SIG-M5 (cell line): ENCODE measurements at places on chromosomes 1 and 21.

DNA sequence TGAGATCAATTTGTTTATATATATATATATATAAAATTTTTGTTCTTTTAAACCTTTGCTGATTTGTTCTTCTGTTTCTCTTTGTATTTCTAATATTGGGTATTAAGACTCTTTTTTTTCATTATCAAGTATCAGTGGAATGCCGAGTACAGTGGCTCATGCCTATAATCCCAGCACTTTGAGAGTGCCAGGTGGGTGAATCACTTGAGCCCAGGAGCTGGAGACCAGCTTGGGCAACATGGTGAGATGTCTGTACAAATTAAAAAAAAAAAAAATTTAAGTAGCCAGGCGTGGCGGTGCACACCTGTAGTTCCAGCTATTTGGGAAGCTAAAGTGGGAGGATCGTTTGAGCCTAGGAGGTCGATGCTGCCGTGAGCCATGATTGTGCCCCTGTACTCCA, 67.1 kb downstream of the MAST2 start:
- DNase-seq = no peak

- DNase-seq = no peak
Measured at GRCh38 chr1:113166473-113166872, 93.5 kb downstream of the LRIG2 start.

DNA sequence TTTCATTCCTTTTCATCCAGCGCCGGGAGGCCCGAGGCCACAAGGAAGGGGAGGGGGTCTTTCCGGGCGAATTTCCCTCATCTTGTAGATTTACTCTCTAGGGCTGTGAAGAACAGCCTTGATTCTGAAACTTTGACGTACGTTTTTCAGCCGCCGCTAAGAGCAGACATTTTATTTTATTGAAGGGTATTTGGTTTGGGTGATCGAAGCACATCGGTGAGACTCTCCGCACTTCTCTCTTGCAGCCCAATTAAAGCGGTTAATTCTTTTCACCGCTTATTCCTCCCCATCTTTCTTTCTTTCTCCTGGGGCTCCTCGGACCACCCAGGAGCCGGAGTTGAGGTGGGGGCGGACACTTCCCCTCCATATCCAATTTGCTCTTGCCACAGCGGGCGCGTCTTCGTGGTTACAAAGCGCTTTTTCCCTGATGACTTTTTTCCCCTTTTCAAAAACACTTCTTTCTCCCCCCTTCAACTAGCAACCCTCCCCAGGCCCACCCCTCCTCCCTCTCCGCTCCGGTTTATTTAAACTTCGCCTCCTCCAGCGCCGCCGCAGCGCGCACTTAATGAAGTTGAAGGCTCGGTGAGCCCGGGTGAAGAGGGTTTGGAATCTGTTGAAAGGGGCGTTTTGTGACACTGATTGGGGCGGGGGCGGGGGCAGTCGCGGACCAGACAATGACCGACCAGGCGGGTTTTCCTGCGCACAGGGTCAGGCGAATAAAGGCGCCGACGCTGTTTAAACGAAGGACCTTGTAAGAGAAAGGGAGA, 5.9 kb downstream of the FOXD2 start:
- no peak for DNase-seq

DNA sequence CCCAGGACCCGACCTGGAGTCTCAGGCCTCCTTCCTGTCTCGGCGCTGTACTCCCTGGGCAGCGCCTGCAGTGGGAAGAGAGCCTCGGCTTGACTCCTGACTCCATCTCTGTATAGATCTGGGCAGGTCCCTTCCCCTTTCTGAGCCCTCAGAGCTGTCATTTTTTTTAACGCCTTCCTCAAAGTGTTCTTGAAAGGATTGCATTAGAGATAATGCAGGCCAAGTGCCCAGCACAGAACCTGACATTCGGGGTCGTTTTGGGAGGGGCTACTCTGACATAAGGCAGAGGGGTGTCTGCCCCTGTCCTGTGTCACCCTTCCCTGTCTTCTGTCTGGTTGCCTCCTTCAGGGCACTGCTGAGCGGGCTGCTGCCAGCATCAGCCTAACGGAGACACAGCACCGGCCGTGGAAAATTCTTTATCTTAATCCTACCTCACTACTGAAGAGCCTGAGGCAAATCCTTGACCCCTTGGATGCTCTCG, 271.6 kb downstream of the TRABD2B start:
- DNase-seq = no peak

DNA sequence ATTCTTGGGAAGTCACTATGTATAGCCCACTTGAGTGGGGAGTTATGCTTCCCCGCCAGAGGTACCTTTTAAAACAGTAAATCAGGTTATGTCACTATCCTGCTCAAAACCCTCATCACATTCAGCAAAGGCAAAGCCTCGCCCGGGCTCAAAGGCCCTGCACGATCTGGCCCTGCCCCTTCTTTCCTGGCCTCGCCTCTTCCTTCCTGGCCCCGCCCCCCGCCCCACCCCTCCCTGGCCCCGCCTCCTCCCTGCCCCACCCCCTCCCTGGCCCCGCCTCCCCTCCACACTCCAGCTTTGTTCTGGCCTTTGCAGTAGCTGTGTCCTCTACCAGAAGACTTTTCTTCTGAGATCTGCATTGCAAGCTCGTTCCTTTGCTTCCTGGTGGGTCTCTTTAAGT, 6.6 kb downstream of the LDLRAD2 start:
- DNase-seq = no peak

DNA sequence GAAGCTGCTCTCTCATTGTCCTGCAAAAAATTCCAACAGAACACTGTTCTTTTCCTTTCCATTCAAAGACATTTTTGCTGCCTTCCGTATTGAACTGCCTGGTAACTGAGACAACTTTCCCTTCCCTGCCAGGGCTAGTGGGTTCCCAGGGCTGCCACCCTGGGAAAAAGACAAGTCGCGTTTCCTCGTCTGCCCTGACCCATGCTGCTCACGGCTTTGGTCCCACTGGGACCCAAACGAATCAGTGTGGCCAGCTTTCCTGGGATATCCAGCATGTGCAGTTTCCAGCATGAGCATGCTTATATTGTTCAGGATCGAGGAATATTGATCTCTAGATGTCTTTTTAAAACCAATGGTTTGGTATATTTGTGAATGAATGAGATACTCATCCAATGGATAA, 18.2 kb downstream of the SOX13 start:
- DNase-seq = no peak

DNA sequence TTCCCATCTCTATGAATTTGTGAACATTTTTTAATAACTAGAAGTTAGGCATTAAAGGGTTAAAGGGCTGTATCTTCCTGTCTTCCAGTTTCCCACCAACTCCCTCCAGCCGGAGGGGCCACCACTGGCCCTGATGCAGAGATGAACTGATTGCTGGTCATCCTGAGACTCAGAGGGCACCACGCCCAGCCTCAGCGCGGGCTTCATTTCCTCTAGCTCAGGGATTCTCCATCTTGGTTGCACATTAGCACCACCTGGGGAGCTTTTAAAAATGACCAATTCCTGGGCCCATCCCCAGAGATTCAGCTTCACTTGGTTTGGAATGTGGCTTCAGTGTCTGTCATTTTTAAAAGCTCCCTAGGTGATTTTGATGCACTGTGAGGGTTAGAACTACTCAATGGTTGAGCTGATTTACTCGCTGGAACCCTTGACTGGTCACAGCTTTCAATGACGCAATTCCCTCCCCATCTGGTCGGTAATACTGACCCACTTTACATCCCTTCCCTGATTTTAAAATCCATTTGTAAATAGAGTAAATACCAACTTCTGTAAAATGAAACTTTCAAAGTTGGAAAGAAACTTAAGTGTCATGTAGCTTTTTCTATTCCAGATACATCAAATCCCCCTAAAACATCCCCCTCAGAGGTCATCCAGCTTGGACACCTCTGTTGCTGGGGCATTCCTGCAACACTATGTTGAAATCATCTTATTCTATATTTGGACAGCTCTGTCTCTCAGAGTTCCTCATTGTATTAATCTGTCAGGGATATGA, 5.1 kb downstream of the NAV1 start:
- DNase-seq = no peak

DNA sequence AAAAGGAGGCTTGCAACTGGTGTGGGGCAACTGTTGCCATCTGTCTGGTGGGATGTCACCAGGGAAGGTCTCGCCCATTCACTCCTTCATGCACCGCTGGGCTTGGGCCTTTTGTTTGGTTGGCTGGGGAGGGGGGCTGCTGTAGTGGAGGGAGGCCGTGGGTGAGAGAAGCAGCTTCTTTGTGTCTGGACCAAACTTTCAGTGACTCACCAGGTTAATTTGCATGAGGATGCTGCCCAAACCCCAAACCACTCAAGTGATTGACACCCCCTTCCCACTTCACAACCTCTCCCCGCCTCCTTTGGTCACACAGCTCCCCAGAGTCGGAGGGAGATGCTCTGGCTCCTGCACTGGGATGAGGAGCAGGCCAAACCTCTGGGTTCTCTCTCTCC, 19.7 kb downstream of the BTG2 start:
- DNase-seq = no peak

DNA sequence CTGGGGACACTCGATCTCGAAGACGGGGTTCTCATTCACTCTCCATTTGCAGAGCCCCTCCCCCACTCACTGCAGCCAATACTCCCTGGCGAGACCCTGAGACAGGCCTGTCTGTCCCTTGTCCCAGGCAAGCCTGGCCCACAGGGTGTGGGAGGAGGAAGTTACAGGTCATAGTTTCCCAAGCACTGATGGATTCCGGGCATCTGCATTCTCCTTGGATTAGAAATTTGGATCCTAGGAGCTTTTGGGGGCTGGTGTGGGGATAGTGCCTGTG, 11.3 kb downstream of the WNT3A start:
- no peak for DNase-seq

DNA sequence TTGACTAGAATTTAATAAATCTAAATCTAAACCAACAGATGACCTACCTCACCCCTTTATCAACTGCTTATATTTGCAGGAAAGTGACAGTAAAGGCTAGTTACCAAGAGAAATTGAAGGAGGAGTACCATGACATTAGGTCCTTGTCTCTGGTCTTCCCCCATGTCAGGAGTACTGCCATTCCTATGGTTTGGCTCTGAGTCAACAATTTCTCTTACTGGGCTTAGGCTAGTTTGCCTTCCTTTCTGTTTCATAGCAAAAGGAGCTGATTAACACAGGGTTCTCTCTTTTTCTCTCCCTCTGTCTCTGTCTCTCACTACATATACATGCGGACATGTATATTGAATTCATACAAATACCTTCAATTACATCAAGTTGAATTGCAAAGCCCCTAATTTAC, 579.9 kb downstream of the DPYD start:
- DNase-seq = no peak

DNA sequence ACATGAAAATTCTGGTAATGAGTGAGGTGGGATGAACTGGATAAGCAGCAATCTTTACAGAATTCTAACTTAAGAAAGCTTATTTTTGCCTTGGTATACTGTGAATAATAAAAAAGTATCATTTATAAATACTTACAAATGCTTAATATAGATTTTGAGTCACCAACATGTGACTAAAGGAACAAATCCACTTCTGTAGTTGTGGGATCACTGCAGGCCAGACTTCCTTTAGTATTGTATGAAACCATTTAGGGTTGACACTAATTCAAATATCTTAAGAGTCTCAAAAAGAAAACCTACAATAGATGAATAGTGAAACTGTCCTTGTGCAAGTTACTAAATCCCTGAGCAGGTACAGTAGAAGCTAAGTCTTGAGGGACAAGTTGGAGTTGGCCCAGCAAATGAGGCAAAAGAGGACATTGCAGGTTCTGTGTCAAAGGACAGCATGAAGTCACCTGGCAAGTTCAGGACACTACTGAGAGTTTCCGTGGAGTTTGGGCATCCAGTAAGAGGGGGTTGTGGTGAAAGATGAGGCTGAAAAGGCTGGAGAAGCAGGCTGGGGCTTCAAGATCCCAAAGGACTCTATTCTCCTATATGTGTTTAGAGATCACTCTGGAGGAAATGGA, 5.9 kb upstream of the THEM4 start:
- no peak for DNase-seq

DNA sequence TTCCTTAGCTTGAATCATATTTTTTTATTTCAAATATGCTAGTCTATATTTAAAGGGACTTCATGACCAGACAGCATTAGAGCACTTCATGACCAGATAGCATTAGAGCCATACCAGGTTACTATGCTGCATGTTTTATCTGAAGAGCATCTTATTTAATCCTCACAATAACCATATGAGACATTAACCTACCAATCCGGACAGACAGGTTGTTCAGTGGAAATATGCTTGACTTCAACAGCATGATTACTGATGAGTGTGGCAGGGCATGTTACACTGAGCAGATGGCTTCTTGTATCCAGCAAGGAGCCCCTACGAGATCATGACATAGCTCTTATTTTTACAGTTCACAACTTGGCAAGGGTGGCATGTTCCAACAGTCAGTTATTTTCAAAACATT, 85.0 kb upstream of the KCTD3 start:
- no peak for DNase-seq

DNA sequence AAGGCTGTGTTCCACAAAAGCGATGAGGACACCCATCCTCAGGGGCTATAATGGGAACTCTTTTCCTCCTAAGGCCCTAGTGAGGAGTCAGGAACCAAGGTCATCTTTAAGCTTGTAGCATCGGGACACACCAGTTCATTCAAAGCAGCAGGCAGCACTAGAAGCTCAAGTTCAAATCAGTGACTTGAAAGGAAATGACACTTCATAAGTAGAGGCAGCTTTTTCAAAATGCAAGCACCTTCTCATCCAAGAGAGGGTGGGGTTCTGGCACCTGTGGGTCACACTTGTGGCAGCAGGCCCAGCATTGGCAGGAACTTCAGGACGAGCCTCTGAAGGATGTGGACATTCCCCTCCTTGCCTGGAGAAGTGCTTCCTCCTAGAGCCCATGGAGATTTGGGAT, 496.3 kb downstream of the KIF26B start:
- DNase-seq = no peak

DNA sequence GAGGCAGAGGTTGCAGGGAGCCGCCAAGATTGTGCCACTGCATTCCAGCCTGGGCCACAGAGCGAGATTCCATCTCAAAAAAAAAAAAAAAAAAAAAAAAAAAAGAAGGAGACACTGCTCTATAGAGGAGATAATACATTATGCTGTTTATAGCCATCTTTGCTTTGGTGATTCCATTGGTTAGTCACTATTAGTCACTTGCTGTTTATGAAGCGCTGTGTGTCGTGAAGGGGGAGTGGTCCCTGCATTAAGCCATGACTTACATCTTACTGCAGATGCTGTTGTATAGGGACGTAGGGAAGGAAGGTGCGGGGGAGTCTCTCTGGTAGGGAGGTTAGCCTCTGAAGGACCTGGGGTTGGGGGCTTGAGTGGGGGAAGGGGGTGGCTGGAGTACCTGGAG, 48.3 kb downstream of the HUNK start:
- DNase-seq = no peak

- DNase-seq = no peak
Measured at GRCh38 chr1:221567859-221568507, 173.9 kb downstream of the DUSP10 start.
